ENCODE measurements at places on chromosomes 4 and X.

DNA sequence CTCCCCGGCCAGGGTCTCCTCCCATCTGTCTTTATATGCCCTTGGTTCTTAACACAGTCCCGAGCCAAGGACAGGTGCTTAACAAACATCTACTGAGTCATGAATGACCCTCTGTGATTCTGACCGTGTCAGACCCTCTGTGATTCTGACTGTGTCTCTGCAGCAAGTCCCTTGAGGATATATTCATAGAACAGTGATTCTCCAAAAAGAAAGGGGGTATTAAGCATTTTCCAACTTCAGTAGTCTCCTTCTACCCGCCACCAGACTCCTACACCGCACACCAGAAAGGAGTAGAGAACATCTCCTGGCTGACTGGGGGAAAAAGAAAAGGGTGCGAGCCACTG, 13.6 kb downstream of the ACSL1 start:
- no peak for DNase-seq

GRCh38 chrX:48890934-48891401, 6.6 kb downstream of the TIMM17B start:
- DNase-seq: no peak

GRCh38 chr4:76989391-76990061, 40.0 kb downstream of the SEPTIN11 start:
- no peak for DNase-seq

GRCh38 chr4:67109276-67109675, 436.0 kb downstream of the CENPC start:
- no peak for DNase-seq

GRCh38 chr4:158161551-158162354, 11.1 kb downstream of the GASK1B start:
- no peak for DNase-seq

DNA sequence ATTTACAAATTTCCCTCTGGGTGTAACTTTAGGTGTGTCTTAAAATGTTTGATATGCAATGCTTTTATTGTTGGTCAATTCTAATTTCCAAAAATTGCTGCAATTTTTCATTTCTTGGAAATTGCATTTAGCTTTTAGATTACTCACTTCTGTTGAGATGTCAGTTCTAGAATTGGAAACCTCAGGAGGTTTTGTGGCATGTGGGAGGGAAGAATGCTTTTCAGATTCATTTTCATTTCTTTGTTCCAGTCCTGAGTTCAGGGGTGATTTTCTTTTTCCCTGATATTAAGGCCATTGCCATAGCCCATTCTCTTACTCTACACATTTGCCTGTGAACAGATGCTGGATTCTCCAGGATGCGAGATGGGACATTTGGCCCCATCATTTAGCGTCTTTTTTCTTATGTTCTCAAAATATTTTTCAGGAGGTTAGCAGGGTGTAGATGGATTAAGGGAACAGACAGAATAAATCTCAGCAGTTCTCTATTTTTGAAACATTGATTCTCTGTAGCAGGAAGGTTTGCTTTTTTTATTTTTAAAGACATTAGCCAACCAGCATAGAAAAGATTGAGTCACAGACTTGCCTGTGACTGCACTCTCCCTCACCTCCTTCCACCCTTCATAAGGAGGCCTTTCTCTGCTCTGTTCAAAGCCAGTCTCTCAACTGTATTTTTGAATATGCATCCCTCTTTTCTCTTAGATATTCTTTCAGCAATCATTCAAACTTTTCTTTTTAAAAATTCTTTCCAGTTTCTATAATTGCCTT, 238.4 kb upstream of the ANXA3 start:
- DNase-seq: no peak

DNA sequence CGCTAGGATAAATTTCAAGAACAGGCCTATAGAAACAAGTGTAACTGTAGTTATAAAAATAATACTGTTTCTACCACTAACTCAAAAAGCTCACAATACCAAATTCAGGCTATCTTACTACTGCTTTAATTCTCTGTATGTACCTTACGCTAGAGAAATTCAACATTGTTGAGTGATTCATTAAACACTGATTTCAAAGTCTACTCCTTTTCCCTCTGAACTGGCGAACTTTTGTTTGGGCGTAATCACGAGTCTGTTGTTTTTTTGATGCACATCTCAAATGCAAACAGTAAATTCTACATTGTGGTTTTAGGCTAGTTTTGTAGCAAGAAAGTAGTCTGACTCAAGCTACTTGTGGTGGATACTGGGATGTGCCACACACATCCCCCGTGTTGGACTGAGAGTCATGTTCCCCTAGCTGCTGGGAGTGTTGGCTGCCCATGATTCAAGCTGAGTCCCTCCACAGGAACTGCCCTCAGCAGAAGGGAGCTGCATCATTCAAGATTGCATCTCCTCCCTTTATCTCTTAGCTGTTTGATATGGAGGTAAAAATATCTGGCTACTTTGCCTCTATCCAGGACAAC, 406.1 kb downstream of the RAPGEF2 start:
- DNase-seq: no peak

GRCh38 chrX:65633826-65634225, 33.6 kb upstream of the MSN start:
- DNase-seq: no peak

GRCh38 chr4:145723336-145723735, 43.4 kb downstream of the C4orf51 start:
- DNase-seq: no peak

DNA sequence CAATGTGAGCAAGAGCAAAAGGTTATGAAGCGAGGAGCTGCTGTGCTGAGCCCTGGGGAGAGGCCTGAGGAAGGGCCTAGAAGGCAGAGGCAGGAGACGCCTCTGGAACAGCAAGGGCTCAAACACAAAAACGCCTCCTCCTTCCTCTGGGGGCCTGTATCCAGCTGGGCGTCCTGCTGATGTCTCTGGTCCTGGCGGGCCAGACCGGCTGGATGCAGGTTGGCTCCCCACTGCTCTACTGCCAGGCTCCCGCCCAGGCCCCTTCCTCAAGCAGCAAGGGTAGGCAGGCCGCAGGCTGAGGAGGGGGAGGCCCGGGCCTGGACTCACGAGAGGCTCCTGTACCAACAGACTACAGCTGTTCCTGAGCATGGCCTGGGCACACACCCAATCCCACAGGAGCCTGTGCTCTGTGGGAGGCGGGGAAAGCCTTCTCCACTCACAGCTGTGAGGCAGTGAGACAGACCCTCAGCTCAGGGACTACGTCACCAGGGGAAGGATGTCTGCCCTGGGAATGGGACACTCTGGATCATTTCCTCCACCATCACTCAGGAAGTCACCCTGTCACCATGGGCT, 2.3 kb downstream of the HAUS7 start:
- DNase-seq: no peak

DNA sequence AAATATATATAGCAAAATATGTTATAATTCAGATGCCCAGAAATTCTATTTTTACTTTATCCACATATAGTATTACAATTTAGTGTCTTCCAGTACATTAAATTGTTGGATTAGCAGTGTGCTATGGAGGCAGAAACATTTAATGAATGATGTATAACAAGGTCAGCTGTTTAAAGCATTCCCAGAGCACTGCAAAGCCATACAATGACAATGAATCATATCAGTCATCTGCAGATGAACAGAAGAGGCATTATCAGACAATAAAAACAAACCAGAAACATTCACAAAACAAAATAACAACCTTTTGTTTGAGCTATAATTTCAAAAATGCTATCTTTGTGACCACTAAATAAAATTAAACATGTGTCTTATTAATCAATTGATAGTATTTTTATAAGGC, 524.2 kb downstream of the FAT4 start:
- DNase-seq: no peak

GRCh38 chr4:103478734-103479133, 241.1 kb downstream of the TACR3 start:
- DNase-seq: no peak

DNA sequence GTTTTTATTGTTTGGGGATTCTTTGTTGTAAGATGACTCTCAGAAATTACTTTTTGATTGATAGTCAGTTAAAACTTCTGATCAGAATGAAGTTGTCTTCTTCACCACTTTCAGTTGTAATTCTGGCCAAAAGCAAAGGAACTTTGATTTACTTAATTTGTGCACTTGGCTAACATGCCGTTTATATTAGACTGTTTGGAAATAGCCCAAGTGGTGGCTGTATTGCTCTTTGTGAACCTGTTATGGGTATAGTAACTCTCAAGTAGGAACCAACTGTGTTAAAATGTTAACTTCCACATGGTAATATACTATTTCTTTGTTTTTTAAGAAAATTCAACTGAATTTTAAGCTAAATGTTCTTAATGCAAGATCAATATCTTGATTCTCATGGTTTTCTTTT, 581.9 kb downstream of the GRID2 start:
- no peak for DNase-seq

GRCh38 chr4:171157462-171158082, 655.6 kb upstream of the GALNTL6 start:
- no peak for DNase-seq

- no peak for DNase-seq
These were observed 246.2 kb upstream of the PITX2 start for GRCh38 chr4:110869114-110869513.

DNA sequence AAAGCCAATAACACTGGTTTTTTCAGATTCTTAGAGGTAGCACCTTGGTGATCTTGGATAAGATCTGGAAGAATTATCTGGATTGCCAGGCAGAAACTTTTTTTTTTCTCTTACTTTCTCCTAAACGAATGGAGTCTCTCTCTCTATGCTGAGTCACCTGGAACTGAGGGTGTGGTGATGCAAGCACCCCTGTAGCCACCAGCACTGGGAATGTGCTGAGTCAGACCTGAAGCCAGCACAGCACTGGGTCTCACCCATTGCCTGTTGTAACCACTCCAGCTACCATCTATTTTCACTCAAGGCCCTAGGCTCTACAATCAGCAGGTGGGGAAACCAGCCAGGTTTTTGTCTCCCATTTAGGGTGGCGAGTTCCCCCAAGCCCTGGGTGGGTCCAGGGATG, 923.8 kb downstream of the RAPGEF2 start:
- no peak for DNase-seq

DNA sequence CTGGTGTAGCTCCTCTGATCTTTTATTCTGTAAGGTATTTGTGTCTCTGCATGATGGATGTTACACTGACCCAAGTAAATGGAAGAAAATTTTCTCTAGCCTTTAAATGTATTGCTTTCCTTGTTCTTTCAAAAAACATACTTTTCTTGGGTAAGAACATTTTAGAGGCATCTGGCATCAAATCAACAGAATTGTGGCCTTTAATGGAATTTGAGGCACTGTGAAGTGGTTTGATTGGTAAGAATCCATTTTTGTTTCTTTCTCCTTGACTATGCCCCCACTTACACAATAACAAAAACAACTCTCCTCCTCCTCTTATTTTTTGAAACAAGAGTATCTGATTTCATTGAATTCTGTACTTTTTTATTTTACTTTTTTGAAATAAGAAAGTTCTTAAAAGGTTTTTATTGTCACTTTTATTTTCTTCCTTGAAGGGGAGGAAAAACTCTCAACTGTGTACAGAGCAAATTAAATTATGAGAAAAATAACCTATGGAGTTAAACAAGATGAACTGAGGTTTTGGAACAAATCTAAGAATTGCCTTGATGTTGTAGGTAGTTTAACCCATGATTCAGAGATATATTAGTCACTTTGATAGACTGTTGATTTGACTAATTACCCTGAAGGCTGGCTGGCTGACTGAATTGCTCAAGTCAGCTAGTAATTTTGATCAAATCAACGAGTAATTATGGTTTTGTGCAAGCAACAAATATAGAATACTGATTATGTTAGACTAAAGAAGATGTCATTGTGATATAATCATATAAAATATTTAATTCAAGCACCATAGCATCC, 146.4 kb downstream of the FHIP1A start:
- DNase-seq: no peak

- DNase-seq: no peak
These were observed 146.2 kb upstream of the HHIP start for GRCh38 chr4:144499777-144500176.

DNA sequence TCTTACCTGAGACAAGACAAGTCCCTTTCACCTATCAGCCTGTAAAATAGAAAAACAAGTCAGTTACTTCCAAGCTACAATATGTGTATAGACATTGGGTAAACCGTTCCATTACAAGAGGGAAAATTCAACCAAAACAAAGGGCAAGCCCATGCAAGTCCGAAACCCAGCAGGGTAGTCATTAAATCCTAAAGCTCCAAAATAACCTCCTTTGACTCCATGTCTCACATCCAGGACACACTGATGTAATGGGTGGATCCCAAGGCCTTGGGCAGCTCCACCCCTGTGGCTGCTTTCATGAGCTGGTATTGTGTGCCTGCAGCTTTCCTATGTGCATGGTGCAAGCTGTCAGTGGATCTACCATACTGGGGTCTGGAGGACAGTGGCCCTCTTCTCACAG, 14.7 kb upstream of the FAM47B start:
- no peak for DNase-seq

DNA sequence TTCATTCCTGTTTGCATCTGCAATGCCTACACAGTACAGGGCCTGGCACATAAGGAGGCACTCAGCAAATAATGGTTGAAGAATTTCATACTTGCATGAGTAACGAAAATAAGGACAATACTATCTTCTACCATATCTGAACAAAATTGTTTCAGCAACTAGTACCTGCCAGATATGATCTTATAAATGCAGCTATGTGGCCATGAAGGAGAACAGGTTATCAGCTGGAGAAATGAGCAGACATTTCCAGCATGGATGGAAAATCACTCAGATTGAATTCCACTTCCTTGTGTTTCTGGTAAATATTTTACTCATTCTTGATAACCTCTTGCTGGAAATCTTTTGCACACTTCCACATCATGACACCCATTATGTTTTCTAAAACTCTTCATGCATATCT, 204.0 kb downstream of the ADAMTS3 start:
- DNase-seq: no peak

DNA sequence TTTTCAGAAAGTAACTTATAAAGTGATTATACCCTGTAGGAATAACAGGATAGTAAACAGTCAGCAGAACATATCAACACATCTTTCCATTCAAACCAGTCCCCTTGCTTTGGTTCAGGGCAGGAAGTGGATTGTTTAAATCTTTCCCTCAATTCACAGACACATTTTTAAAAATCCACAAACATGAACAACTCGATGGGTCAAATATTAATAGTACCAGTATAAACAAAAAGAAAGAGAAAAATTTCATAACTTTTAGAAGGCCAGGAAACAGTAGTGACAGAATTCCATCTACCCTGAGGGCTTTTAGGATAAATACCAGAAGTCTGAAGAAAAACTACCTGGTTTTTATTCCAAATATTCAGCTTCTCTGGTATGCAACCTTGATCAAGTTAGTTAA, 1072.8 kb upstream of the PABPC4L start:
- DNase-seq: no peak

GRCh38 chr4:119736559-119736958, 108.0 kb upstream of the PDE5A start:
- DNase-seq: no peak

GRCh38 chrX:32455704-32456103, 755.6 kb downstream of the DMD start:
- no peak for DNase-seq

DNA sequence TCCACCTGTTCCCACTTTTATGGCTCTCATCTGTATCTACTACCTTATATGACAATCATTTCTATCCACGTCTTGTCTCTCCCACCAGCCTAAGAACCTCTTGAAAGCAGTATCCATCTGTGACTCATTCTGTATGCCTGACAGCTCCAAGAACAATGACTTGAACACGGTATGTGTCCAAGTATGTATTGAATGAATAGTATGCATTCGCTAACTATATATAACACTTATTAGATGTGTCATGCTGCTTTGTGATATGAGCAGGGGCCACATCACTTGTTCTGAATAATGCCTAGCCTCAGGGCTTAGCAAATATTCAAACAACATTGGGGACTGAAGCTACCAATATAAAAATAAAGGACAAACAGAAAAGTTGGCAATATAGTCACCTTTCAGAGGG, 4.9 kb downstream of the OPHN1 start:
- DNase-seq: no peak

- no peak for DNase-seq
These were observed 219.6 kb upstream of the MAOA start for GRCh38 chrX:43436517-43436916.

All from stimulated activated CD4-positive, alpha-beta T cell treated with anti-CD3 and anti-CD28 coated beads, Interleukin-4, amount 100 ng/mL, for 4 hours (primary cell).